ENCODE measurements at places on chromosomes 7 and 10.

DNA sequence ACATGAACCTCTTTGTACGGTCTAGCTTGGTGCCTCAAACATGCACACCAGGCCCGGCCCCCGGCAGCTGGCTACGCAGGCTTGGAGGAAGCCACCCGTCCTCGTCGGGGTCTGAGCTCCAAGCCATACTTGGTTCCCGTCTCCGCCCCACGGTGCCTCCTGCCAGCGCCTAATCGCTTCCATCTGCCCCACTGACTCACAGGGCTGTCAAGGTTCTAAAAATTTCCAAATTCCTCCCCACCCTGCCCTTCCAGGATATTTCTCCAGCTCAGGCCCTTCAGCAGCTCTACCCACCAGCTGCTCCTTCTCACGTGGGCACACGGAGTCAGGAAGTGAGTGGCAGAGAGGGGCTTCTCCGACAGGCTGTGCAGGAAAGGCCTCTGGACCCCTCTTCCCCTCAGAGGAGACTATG, 38.8 kb downstream of the TMEM270 start:
- no peak for DNase-seq

- DNase-seq, result no peak
Observed at GRCh38 chr10:44161184-44161583, 223.7 kb downstream of the CXCL12 start.

DNA sequence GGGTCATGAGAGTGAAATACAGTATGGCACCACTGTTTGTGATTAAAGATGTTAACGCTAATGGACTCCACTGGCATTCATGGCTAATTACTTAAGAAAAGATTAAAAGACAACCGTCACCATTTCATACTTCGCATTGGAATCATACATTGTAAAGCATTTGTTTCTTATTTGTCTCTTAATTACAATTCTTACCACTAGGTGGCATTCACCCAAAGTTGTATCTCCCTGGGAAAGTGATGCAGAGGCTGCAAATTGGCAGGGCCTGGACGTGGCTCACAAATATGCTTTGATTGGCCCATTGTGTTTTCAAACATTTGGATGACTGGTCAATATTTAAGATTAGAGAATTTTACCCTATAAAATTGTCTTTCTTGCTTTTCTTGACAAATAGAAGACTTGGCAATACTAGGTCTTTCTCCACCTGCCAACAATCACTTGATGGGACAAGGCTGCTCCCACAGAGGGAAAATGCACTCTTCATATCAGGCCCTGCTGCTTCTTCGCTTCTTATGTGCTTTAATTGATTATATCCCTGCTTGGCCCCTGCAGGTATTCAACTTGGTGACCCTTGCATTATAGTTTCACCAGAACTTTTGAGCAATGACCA, 72.1 kb upstream of the STARD3NL start:
- DNase-seq, result peak; percentile 3

- DNase-seq, result no peak
Observed at GRCh38 chr10:3111621-3112163, 44.3 kb downstream of the PFKP start.

DNA sequence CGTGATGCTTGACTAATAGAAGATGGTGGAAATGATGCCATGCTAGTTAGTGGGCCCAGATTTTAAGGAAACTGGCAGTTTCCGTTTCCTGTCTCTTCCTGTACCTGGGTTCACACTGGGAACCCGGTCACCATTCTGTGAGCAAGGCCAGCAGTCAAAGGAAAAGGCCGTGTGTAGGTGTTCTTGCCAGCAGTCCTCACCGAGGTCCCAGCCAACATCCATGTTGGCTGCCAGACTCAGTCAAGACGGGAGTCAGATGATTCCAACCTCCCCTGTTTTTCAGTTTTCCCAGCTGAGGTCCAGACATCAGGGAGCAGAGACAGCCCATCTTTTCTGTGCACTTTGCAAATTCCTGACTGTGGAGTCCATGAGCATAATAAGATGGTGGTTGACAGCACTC, 15.2 kb upstream of the PILRB start:
- no peak for DNase-seq

DNA sequence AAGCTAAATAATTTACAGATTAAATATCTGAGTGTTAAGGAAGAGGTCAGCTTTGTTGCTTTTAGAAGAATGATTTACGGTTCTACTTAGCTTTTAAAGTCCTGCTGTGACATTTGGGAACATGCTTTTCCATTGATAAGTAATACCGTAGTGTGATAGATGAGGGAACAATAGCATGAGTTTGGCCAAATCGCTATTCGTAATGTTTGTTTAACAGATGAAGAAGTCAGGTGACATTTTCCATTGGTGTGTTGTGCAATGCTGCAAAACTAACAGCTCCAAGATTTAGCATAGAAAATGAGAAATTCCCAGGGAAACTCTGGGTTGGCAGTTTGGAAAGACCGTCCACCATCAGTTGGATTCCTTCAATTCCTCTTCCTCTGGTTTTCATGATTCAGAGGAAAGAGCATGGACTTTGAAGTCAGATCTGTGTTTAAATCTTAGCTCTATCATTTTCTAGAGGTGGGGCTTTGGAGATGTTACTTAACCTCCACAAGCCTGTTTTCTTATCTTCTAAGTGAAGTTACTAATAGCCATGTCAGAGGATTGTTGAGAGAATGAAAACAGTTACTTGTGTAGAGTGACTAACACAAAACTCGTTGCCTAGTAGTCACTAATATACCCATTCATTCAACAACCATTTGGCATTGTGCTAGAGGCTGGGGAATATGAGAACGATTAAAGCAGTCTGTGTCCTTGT, 140.4 kb upstream of the BMPER start:
- DNase-seq, result no peak

DNA sequence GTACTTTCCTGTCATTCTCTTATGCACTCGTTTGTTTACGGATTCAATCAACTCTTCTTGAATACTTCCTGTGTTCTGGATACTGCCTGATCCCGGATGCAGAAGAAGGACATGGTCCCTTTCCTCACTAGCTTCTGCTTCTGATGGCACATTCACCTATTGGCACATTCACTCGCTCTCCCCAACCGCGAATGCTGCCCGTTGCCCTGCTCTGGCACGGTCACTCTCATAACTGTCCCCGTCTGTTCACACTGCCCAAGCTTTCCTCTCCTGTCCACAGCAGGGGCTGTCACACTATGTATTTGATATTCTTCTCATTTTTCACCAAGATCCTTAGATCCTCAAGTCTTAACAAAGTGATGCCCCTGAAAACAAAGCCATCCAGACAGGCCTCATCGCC, 327.4 kb downstream of the PAXIP1 start:
- no peak for DNase-seq

GRCh38 chr7:103809229-103809994, 180.0 kb downstream of the RELN start:
- DNase-seq, result no peak

GRCh38 chr7:151374139-151374538, 32.5 kb downstream of the NUB1 start:
- DNase-seq, result no peak

GRCh38 chr7:41820111-41820671, 117.3 kb upstream of the INHBA start:
- no peak for DNase-seq

GRCh38 chr10:84574102-84574501, 245.7 kb downstream of the CCSER2 start:
- DNase-seq, result no peak

DNA sequence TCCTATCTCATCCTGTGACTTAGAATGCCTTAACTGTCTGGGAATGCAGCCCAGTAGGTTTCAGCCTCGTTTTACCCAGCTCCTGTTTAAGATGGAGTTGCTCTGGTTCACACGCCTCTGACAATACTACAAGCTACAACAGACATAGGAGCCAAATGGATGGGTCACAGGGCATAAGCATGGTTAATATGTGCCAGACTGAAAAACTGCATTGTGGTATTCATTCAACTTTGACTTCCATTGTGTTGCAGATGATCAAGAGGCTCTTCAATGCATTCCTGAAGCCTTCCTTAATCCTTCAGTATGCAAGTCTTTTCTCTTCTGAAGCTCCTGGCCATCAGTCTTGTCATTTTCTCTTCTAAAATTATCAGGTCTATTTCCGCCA, 20.3 kb upstream of the RNF32 start:
- no peak for DNase-seq

DNA sequence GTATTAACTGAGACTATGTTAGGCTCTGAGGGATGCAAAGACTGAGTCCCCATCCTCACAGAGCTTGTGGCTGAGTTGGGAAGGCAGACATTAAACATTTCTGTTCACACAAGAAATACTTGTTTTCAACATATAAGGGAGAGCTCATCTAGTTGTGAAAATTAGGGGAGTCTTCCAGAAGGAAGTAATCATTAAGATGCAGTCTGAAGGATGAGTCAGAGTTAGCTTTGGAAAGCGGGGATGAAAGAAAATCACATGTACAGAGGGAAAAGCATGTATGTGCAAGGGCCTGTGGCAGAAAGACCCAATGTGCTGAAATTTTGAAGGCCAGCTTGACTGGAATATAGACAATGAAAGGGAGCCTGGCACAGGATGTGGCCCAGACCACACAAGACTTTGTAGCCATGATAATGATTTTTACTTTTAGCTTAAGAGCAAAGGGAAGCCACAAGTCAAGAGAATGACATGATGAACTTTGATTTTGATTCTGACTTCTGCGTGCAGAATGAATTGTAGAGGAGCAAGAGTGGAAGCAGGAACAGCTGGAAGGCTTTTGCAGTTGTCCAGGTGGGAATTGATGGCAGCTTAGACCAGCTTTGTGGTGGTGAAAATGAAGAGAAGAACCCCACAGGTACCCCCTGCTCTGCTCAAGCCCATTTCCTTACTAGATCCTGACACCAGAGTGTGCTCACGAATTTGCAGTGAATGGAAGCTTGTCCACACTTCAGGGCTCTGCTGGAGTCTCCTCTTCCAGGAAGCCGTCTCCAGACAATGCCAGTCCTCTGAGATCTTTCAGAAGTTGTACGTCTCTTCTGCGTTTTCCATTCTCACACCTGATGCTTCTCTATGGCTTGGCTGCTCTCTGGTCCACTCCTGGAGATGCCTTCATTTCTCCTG, 115.6 kb downstream of the ATXN7L1 start:
- DNase-seq, result no peak

DNA sequence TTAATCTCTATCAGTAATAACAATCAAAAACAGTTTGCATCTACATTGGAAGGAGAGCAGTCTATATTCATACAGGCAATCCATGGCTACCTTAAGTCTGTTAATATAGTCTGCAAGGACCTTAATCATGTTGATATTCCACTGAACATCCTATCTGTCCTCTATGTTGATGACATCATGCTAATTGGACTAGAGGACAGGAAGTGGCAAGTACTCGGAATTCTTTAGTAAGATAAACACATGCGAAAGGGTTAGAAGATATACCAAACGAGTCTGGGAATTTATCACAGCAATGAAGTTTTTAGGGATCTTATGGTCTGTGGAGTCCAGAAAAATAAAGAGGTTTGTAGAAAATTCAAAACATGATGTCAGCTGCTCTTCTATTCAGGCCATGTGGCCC, 11.3 kb upstream of the SAMD9L start:
- no peak for DNase-seq

GRCh38 chr7:102873470-102874165, 39.2 kb upstream of the LRRC17 start:
- DNase-seq, result no peak

GRCh38 chr7:125526958-125527357, 597.3 kb upstream of the POT1 start:
- no peak for DNase-seq

DNA sequence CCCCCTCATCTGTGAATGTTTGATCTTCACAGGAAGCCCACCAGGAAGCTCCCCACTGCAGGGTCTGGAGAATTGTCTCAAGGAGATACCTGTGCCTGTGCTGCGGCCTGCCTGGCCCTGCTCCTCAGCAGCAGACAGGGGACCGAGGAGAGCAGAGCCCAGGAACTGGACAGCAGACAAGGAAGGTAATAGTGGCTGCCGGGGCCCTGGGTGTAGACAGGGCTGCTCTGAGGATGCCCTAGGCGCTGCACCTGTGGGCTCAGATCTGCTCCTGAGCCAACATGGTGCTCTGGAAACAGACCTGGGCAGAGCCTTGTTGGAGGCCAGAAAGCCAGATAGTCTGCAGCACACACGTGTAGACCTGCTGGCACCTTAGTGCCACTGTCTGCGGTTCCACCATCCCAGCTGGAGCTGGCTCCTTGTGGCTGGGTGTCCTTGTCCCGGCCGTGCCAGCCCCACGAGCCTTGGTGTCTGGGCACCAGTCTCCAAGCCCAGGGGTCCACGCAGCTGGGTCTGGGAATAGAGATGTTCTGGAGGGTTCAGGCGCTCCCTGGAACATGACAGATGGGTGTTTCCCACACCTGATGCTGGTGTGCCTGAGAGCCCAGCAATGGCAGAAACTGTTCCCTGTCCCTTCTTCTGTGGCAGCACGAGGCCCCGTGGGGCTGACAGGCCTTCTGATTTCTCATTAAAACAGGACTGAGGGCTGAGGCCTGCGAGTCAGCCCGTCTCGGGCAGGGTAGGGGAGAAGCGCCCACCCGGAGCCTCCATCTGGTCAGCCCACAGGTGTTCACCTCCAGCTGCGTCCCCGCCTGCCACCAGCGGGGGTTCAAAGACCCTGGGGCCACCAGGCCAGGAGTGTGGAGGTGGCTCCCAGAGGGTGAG, 44.7 kb downstream of the ZNF467 start:
- DNase-seq, result no peak

DNA sequence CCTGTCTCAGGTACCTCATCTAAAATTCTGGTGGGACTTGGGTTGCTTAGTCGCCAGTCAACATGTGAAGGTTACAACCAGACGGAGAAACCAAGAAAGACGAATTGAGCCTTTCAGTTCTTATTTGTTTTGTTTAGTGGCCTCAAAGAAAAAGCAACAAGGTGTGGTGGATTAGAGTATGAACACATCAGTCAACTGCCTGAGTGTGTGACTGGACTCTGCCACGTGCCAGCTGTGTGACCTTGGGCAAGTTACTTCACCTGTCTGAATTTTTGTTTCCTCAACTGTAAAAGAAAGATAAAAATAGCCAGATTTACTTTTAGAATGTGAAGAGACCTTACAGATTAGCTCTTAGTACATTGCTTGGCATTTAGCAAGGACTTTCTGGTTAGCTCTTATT, 259.2 kb downstream of the CREB5 start:
- no peak for DNase-seq

DNA sequence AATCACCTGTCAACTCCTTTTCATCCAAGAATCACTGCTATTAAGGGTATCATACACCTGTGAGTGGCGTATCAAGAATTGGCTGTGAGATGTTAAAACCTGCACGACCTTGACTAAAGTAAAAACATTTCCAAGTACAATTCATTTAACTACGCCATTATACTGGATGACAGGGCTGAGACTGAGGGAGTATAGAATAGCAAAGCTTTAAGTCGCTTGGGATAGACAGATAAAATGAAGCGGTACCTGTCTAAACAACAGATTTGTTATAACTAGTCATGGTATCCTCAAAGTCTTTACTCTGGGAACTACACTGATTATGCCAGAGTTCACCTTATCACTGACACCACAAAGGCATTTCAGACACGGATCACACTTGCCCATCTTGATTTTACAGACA, 366.1 kb upstream of the LRRN3 start:
- DNase-seq, result no peak

DNA sequence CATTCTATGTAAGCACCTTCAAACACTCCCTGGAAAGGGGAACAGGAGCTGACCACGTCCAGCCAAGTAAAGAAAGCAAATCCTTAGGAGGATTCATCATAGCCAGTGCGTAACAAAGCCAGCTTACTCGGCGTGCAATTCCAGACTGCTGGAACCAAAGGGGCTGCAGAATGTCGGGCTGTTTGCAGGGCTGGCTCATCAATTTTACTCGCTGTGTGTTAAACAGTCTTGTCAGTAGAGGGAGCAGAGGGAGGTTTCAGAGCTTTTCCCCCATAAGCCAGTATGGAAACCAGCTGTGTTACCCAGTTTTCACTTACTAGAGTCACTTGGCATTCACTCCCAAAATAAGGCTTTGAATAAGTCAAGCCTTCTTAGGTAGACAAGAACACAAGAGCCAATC, 127.1 kb downstream of the KMT2E start:
- no peak for DNase-seq

Data from stimulated activated CD4-positive, alpha-beta T cell treated with anti-CD3 and anti-CD28 coated beads, Interleukin-1b, Interleukin-23, amount 100 ng/mL, for 48 hours (primary cell).